ENCODE measurements at places on chromosomes 11 and 22.

- no peak for DNase-seq
Measured at GRCh38 chr11:15118431-15118830, 3.7 kb downstream of the INSC start.

- DNase-seq = no peak
Measured at GRCh38 chr11:33461369-33462125, 204.4 kb downstream of the HIPK3 start.

- DNase-seq = no peak
Measured at GRCh38 chr11:126419801-126420697, 64.6 kb downstream of the ST3GAL4 start.

DNA sequence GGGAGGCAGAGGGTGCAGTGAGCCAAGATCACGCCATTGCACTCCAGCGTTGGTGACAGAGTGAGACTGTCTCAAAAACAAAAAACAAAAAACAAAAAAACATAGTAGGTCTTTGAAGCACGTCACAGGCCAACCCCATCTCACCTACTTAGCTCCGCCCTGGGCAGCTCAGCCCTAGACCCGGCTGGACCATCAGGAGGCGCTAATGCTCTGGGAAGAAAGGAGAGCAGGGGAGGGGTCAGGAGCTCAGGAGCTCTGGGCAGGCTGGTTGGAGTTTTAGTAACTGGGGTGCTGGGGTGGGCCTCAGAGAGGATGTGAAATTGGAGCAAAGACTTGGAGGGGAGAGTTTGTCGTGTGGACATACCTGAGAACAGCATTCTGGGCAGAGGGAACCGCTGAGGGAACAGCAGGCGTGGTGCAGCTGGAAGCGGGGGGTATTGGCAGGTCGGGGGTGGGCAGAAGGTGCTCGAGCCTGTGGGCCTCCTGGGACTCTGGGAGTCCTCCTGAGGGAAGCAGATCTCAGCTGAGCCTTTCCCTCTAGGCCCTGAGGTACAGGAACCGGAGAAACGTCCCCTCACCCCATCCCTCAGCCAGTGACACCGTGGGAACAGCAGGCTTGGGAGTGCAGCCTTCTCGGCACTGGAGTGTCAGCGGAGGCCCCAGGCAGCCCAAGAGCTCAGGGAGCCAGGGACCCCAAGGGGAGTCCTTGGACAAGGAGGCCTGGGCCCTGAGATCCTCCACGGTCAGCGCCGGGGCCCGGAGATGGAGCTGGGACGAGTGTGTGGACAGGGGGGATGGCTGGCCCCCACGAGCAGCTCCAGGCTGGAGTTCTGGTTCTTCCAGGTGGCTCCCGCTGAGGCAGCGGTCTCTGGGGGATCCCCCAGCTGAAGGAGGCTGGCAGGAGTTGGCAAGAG is 2.2 kb upstream of the RPS6KA4 start:
- no peak for DNase-seq

DNA sequence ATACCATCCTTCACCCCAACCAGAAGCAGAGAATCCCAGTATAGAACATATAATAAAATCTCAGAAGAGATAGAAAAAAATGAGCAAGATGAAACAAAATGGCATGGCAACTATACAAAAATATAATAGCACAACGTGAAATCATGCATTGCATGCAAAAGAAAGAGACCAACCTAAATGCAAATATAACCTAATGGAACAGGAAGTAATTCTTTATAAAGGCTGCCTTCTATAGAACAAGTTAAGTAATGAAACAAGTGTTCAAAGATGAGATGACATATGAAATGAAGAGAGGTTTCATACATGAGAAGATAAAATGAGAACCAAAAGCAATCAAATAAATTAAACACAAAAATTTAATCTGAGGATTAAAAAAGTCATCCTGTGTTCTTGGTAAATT is 18.5 kb upstream of the ARHGAP20 start:
- DNase-seq = no peak

DNA sequence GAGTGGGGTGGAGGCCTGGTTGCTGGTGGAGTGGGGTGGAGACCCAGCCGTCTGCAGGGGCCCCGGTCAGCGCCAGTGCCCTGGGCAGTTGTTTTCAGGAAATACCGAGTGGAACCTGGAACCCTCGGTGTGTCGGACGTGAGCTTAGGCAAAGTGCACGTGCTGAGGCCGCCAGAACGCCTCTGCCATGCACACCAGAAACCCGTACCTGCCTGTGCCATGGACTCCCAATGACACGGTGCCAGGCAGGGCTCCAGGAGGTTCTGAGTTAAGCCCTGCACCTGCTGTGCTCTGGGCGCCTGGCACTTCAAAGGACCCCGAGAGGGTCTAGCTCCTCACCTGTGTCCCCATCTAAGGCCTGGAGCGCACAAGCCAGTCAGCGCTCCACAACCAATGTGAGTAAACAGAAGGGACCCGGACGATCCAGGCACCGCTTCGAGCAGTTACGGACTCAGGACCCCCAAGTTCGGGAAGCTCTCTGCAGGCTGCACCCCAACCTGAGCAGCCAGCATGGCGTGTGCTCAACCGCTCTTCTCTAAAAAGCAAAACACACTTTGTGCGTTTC is 12.3 kb downstream of the TOLLIP start:
- no peak for DNase-seq

GRCh38 chr11:20367313-20367948 is 3.9 kb downstream of the HTATIP2 start:
- DNase-seq = peak; percentile 43

DNA sequence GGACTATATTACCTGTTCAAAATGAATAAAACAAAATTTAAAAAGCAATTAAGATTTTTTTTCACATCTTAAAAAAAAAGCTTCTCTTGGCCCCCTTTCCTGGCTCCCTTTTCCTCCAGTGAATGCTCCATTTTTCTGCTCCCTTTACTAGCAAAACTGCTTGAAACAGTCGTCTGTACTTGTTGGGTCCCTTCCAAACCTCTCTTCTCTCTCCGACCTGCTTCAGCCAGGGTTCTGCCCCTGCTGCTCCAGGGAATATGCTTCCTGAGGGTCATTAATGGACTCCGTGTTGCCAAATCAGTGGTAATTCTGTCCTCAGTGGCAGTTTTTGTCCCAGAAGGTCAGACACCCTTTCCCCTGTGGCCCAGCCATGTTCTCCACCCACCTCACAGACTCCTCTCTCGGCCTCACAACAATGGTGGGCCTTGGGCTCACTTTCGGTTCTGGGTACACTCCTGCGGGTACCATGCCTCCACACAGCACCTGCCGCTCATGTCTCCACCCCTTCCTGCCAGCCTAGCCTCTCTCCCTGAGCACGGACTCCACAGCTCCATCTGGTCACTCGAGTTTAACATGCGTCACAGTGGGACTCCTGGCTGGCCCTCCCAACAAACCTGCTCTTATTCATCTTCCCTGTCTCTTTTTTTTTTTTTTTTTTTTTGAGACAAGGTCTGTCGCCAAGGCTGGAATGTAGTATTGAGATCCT is 7.8 kb upstream of the POLR3H start:
- no peak for DNase-seq

DNA sequence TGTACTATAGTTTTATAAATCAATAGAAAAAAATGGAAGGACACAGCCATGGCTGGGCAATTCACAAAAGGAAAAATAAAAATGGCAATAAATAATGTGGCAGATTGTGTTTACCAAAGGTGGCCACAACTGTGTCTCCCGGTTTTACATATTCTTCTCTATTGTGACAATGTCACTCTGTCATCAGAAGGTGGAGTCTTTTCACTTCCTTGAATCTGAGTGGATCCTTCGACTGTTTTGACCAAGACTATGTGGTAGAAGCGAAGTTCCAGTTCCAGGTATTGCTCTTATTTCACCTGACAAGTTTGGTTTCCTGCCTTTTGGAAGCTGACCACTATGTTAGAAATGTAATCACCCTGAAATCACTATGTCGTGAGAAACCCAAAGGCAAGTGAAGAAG is 31.0 kb upstream of the HSD17B12 start:
- DNase-seq = no peak

- DNase-seq = no peak
Measured at GRCh38 chr11:129813231-129813791, 2.3 kb upstream of the TMEM45B start.

- DNase-seq = no peak
Measured at GRCh38 chr11:99911116-99911515, 776.0 kb upstream of the ARHGAP42 start.

DNA sequence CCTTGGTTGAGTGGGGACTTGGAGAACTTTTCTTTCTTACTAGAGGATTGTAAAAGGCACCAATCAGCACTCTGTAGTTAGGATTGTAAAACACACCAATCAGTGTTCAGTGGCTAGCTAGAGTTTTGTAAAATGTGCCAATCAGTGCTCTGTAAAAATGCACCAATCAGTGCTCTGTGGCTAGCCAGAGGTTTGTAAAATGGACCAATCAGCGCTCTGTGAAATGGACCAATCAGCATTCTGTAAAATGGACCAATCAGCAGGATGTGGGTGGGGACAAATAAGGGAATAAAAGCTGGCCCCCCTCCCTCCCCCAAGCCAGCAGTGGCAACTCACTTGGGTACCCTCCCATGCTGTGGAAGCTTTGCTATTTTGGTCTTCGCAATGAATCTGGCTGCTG is 5.5 kb upstream of the DRG1 start:
- no peak for DNase-seq

- DNase-seq = no peak
Measured at GRCh38 chr11:128645968-128646367, 47.9 kb upstream of the FLI1 start.

- no peak for DNase-seq
Measured at GRCh38 chr22:43859176-43859575, 3.1 kb downstream of the SULT4A1 start.

DNA sequence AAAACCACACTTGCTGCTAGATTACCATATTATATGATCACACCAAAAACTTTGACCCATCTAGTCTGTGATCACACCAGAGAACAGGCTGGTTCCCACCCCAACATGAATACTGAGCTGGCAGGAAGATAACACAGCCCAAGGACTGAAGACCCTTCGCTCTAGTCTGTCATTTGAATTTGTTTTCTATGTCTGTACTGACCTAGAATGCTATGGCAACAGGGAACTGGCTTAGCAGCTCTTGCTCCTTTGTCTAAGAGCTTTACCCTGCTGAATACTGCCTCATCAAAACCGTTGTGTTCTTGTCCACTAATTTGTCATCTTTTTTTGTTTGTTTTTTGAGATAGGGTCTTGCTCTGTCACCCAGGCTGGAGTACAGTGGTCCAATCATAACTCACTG is 420.4 kb downstream of the AASDHPPT start:
- DNase-seq = no peak

- no peak for DNase-seq
Measured at GRCh38 chr22:37517826-37518450, 1.3 kb downstream of the CARD10 start.

Data from stimulated activated CD4-positive, alpha-beta T cell treated with anti-CD3 and anti-CD28 coated beads, TNF-alpha, amount 100 ng/mL, for 1 hour (primary cell).